Progenitor cell of endocrine pancreas (in vitro differentiated cells): ENCODE measurements at places on chromosomes 3 and 15. TPM values are rescaled to one million over a fixed set of nuclear protein-coding genes. Genes with fewer than 3 reads are reported as not detected.

GRCh38 chr15:26983822-26984221 is 12.8 kb downstream of the GABRG3 start:
- no peaks in the 10 kb centered on the region for H3K4me1 ChIP-seq
- no peaks in the 10 kb centered on the region for H3K27me3 ChIP-seq
- no peak overlapping the region for H3K4me3 ChIP-seq
- H3K36me3 ChIP-seq = no peaks in the 10 kb centered on the region
- H3K27ac ChIP-seq = no peak overlapping the region

DNA sequence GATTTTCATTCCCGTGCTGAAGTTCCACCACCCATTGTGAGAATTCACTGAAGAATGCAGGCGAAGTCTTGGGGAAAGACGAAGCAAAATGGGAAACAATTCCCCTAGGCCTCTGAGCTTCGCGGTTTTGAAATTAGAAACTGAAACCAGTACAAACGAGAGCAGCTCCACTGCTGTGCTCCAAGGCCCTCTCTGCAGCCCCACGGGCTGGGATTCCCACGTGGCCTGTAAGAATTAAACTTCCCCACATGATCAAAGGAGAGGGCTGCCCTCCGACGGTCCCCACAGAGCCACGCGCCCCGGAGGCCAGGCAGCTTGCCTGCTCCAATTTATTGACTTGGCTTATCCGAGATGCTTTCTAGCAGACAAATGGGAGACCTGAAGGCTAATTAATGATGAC is 144.0 kb downstream of the GREM1 start:
- H3K27me3 ChIP-seq = peaks cover 9% of the 10 kb centered on the region
- no peak overlapping the region for H3K4me3 ChIP-seq
- H3K27ac ChIP-seq = no peak overlapping the region
- no peak for DNase-seq
- H3K4me1 ChIP-seq = peaks cover 2% of the 10 kb centered on the region
- H3K36me3 ChIP-seq = no peaks in the 10 kb centered on the region

DNA sequence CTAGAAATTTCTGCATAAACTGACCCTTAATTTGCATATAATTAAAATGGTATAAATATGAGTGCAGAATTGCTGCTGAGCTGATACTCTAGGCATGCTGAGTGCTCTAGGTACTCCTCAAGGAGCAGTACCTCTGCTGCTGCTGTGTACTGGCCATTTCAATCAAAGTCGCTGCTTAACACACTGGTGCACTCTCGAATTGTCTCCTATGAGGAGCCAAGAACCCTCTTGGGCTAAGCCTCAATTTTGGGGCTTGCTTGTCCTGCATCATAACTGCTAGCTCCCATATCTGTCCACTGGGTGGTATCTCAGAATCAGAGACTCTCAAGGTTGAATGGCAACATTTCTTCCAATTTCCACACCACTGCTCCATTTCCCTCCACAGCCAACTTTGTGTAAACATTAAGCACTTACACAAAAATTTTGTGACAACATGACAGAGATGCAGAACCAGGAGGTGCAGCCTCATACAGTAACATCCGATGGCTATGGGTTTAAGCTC is 82.5 kb downstream of the XXYLT1 start:
- no peak for DNase-seq
- H3K27me3 ChIP-seq = no peaks in the 10 kb centered on the region
- H3K4me3 ChIP-seq = no peak overlapping the region
- no peak overlapping the region for H3K27ac ChIP-seq
- peaks cover 9% of the 10 kb centered on the region for H3K36me3 ChIP-seq

- no peak for DNase-seq
- peaks cover 5% of the 10 kb centered on the region for H3K4me1 ChIP-seq
- H3K4me3 ChIP-seq = no peak overlapping the region
- H3K36me3 ChIP-seq = no peaks in the 10 kb centered on the region
Measured at GRCh38 chr15:90581771-90582352, 52.1 kb downstream of the CRTC3 start.

- H3K27me3 ChIP-seq = no peaks in the 10 kb centered on the region
- H3K4me3 ChIP-seq = peak overlapping the region; percentile 60
- peak overlapping the region; percentile 52 for H3K27ac ChIP-seq
- H3K36me3 ChIP-seq = peaks cover 11% of the 10 kb centered on the region
- peak; percentile 10 for DNase-seq
Measured at GRCh38 chr15:39976291-39977274, 42.7 kb downstream of the EIF2AK4 start.

DNA sequence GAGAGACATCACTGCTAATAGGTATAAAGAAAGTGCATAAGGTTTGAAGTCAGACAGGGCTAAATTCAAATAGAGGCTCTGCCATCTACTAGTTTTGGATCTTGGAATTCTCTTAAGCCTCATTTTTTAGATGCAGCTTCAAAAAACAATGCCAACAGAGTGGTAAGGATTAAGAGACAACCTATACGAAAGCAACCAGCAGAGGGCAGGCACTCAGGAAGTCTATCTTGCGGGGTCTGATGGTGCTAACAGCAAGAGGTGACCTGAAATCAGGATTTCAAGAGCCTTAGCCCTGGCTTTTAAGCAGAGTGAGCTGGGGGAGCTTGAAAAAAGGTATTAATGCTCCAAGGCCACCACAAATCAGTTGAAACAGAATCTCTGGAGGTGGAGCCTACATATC is 40.7 kb downstream of the LDHAL6B start:
- peaks cover 4% of the 10 kb centered on the region for H3K4me1 ChIP-seq
- DNase-seq = peak; percentile 18
- H3K27me3 ChIP-seq = no peaks in the 10 kb centered on the region
- no peaks in the 10 kb centered on the region for H3K36me3 ChIP-seq

DNA sequence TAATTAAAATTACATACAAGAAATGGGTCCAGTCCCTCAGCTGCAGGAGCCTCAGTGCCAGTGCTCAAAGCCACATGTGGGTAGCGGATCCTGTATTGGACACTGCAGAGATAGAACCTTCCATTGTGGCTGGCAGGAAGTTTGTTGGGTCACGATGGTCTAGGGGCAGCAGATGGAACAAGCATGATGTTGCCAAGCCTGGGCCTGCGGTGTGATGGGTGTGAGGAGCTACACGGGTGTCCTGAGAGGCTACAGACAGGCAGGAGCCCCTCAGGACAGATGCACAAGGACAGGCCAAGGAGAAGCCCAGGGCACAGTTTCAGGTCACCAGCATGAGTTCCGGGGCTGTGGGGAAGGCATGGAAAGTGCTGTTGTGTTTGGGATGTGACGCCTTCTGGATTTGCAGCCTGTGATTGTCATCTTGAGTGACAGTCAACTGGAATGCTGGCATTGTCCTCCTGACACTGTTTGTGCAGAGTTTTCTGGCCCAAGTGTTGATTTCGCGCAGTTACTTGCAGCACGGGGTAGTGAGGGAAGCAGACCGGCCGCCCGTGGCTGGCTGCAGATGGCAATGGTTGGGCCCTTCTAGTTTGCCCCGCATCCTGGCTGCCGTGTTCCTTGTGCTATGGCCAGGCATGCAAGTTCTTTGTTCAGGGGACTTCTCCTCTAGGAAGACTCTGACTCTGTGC is 177.1 kb downstream of the NSMCE3 start:
- no peaks in the 10 kb centered on the region for H3K27me3 ChIP-seq
- H3K4me1 ChIP-seq = peaks cover 4% of the 10 kb centered on the region
- H3K36me3 ChIP-seq = peaks cover 1% of the 10 kb centered on the region
- DNase-seq = no peak

CACNA2D2 gene
- total RNA-seq = 5.5 and 6.9 TPM in 2 replicates

GCNT3 gene
- 4.6 and 5.6 TPM in 2 replicates for total RNA-seq
